Heart right ventricle (tissue), 16 donors: ENCODE measurements at places on chromosomes 11 and 22.

GRCh38 chr22:44057401-44057987 lies 33.4 kb downstream of the PARVB start:
- peak; percentile 75 for DNase-seq
- H3K27me3 ChIP-seq: no peaks in the 10 kb centered on the region
- peaks cover 13% of the 10 kb centered on the region for H3K4me1 ChIP-seq
- peak overlapping the region; percentile 16 for H3K4me3 ChIP-seq
- peaks cover 9% of the 10 kb centered on the region for H3K36me3 ChIP-seq

DNA sequence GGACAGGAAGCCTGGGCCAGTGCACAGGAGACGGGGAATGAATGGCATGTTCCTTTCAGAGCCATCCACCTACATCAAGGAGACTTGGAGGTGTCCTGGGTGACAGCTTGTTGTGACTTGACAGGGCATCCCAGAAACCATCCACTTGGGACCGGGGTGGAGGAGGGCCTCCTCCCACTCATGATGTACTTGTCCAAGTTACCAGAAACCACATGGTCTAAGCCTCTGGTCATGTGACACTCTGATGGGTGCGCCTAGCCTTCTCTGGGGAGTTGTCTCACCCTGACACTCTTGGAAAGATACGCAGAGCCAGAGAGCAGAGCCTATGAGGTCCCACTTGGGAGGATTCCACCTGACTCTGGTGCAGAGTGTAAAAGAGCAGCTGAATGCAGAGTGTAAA lies 21.6 kb upstream of the FXYD6 start:
- no peaks in the 10 kb centered on the region for H3K36me3 ChIP-seq
- H3K27me3 ChIP-seq: no peaks in the 10 kb centered on the region
- H3K4me3 ChIP-seq: no peak overlapping the region

- no peak overlapping the region for H3K4me3 ChIP-seq
- H3K4me1 ChIP-seq: peaks cover 13% of the 10 kb centered on the region
- no peaks in the 10 kb centered on the region for H3K36me3 ChIP-seq
- no peaks in the 10 kb centered on the region for H3K27me3 ChIP-seq
These were observed 14.4 kb downstream of the EMID1 start for GRCh38 chr22:29219881-29220670.

- no peaks in the 10 kb centered on the region for H3K4me1 ChIP-seq
- H3K36me3 ChIP-seq: no peaks in the 10 kb centered on the region
- H3K27me3 ChIP-seq: peaks cover 64% of the 10 kb centered on the region
- no peak for DNase-seq
These were observed 75.4 kb downstream of the GAB4 start for GRCh38 chr22:16932577-16932976.

DNA sequence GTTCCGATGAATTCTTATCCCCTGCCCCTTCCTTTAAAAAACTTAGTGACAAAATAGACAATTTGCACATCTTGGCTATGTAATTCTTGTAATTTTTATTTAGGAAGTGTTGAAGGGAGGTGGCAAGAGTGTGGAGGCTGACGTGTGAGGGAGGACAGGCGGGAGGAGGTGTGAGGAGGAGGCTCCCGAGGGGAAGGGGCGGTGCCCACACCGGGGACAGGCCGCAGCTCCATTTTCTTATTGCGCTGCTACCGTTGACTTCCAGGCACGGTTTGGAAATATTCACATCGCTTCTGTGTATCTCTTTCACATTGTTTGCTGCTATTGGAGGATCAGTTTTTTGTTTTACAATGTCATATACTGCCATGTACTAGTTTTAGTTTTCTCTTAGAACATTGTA lies 12.0 kb downstream of the CCND1 start:
- H3K4me1 ChIP-seq: no peaks in the 10 kb centered on the region
- H3K4me3 ChIP-seq: no peak overlapping the region
- DNase-seq: no peak
- no peaks in the 10 kb centered on the region for H3K27me3 ChIP-seq
- H3K36me3 ChIP-seq: peaks cover 69% of the 10 kb centered on the region
- no peak overlapping the region for H3K27ac ChIP-seq

DNA sequence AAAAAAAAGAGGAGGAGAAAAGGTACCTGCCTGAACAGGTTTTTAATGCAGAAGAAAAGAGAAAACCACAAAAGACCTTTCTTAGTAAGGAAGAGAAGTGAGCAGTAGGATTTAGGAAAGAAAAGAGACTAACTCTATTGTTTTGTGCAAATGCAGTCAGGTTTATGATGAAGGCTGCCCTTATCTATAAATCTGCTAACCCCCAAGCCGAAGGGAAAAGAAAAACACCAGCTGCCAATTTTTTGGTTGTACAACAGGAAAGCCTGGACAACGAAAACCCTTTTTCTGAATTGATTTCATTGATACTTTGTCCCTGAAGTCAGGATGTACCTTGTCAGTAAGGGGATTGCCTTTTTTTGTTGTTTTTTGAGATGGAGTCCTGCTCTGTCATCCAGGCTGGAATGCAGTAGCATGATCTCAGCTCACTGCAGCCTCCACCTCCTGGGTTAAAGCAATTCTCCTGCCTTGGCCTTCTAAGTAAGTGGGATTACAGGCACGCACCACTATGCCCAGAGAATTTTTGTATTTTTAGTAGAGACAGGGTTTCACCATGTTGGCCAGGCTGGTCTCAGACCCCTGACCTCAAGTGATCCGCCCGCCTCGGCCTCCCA lies 21.2 kb downstream of the POLD4 start:
- H3K36me3 ChIP-seq: no peaks in the 10 kb centered on the region
- no peak for DNase-seq
- H3K27ac ChIP-seq: no peak overlapping the region
- no peaks in the 10 kb centered on the region for H3K27me3 ChIP-seq
- no peaks in the 10 kb centered on the region for H3K4me1 ChIP-seq

DNA sequence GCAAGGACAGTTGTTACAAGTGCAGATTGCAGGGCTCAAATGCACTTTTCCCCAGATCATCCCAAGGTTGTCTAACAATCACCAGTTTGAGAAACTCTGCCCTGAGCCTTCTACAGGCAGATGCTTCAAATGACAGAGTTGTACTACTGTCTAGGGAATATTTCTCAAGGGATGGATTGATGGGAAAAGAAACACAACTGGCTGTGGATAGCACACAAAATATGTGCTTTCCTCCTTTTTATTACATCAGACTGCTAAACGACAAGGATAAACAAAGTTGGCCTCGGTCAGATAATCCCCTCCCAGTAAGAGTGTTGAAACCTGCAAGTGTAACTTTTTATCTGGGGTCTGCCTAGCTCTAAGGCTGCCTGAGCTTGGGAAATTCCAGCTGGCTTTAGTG lies 46.6 kb upstream of the SORL1-AS1 start:
- DNase-seq: no peak
- H3K27me3 ChIP-seq: no peaks in the 10 kb centered on the region
- H3K4me3 ChIP-seq: no peak overlapping the region
- no peak overlapping the region for H3K27ac ChIP-seq
- H3K36me3 ChIP-seq: no peaks in the 10 kb centered on the region
